ENCODE measurements at places on chromosomes 11 and 22.

GRCh38 chr22:22085702-22086500 is 103.3 kb upstream of the TOP3B start:
- DNase-seq, result no peak

- no peak for DNase-seq
These were observed 588.2 kb downstream of the BRD1 start for GRCh38 chr22:49239264-49240015.

- no peak for DNase-seq
These were observed 10.5 kb downstream of the CD82 start for GRCh38 chr11:44575962-44576361.

- DNase-seq, result no peak
These were observed 4.9 kb downstream of the HIPK3 start for GRCh38 chr11:33262011-33262645.
